NCI-H1930 (cell line): ENCODE measurements at places on chromosomes 12 and 14.
A peak's percentile ranks its signal among the peaks of the same experiment; 100 is the strongest.

DNA sequence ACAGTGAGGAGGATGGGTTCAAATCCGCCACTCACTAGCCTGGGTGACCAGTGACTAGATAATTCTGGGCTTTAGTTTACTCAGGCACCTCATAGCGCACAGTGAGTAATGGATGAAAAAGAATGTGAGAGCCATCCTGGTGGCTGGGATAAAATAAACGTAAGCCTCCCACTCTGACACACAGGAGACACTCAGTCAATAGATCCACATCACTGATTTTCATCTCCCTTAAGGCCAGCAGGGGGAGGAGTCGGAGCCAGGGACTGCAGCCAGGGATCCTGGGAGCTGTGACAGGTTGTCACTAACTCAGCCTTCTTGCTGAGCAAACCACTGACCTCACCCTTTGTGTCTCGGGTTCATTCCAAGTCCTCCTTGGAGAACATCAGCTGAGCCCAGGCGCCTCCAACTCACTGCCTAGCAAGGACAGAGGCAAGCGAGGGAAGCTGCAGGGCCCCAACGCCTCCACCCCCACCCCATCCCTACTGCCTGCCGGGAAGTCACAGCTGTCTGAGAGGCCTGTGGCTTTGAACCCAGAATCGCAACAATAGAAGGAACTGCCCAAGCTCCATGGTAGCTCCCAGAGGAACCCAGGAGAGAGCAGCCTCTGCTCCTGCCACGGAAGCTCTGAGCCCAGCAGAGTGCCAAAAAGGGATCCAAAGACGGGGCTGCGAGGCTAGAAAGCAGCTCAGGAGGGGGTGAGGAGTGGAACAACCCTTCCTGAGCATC lies 30.7 kb downstream of the PXN start:
- no peak for DNase-seq

DNA sequence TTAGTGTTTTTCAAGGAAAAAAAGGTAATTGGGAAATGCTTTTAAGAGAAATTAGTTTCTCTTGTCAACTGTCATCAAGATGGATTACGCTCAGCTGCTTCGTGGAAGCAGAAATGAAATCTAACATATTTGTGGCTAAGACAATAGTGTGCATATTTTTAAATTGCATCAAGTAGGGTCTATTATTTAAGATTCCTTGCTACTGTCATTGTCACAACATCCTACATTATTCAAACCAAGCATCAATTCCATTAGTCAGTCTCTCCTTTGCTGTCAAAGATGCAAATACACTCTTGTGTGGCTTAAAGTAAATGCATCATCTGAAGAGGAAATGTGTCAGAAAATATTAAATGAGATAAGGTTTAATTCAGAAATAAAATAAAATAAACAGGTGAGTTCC lies 1277.6 kb upstream of the SEL1L start:
- no peak for DNase-seq

DNA sequence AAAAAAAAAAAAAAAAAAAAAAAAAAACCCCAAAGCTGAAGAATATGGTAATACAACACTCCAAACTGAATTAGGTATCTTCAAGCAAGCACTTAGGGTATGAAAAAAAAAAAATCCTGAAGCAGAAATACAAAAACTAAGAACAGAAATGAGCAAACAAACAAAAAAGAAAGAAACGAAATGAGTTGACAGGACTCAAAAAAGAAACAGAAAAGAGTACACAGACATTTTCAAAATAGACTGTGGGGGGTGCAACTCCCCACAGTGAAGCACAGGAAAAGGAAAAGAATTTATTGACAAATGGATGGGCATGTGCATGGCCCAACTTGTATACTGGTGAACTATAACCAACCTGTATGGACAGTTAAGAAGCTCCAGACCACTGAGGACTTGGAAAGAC lies 24.6 kb downstream of the RPS6KA5 start:
- no peak for DNase-seq

- no peak for DNase-seq
Observed at GRCh38 chr14:20794644-20795369, 7.8 kb downstream of the RNASE1 start.

GRCh38 chr14:90803249-90803648 lies 13.0 kb downstream of the TTC7B start:
- DNase-seq = no peak

DNA sequence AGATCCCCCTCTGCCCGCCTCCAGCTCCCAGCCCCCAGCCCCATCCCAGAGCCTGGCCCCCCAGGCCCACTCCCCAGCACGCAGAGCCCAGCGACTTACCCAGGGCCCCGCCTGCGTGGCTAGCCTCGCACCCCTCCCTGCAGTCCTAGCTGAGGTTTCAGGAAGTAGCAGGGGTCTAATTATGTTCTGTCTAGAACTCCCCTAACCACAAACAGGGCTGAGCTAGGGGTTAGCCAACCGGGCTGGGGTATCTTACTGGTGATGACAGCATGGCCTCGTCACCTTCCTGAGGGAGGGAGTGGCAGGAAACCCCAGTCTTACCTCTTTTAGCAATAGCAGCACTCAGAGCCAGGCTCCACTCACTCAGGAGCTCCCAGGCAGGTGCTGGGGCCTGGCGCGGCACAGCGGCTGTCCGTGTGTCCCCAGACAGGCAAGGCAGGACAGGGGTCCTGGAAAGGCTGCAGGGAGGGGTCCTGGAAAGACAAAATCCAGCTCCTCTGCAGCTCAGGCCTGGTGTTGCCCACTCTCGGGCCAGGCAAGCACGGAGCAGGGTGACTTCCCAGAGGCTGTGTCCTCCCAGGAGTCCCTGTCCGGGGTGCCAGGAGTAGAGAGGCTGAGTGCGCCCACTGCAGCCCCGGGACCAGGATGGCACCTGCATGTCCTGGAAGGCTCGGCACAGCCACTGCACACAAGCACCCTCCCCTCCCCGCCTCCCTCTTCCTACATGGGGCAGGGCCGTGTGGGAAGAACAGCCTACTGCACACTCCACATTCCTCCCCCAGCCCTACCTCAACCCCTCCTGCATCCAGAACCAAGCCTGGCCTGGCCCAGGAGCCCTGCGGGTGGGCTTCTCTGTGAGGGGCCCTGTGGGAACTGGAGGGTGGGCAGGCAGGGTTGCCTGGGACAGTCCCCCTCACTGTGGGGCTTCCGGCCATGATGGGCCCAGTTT lies at the start of gene GPR132:
TSS of gene GPR132 (minus strand) at position 151 of the 949 bp plus-strand sequence. CDS start 10,010 bp downstream, outside the sequence.
- DNase-seq = no peak

DNA sequence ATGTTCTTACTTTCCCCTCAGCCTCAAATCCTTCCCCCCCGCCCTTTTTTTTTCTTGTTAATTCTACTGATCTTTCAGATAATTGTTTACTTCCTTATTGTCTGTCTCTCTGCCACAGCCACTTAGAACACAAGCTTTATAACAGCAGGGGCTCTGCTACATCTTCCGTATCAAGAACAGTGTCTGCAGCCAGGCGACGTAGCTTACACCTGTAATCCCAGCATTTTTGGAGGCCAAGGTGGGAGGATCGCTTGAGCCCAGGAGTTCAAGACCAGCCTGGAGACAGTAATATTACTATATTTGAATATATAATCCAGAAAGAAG lies 5.4 kb downstream of the SOS2 start:
- no peak for DNase-seq

- no peak for DNase-seq
Observed at GRCh38 chr12:31217356-31218130, 108.4 kb downstream of the SINHCAF start.

GRCh38 chr14:42629553-42629952 lies 1022.9 kb downstream of the LRFN5 start:
- no peak for DNase-seq

DNA sequence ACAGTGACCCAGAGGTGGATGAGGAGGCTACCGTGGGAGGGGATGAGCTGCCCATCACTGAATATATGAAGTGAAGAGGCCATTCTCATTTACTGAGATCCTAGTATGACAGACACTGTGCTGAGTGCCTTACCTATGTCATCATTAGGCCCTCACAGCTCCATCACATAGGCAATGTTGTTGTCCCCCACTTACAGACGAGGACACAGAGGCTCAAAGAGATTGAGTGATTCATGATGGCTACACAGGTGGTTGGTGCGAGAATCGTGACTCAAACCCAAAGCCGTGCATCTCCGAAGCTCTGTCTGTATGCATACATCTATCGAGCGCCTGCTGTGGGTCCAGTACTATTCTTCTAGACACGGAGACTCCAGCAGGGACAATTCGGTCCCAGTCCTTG lies 5.9 kb upstream of the CCDC197 start:
- no peak for DNase-seq

- DNase-seq = no peak
Observed at GRCh38 chr12:50353404-50353803, 43.0 kb downstream of the FAM186A start.

GRCh38 chr12:63821781-63822251 lies 22.7 kb upstream of the SRGAP1 start:
- DNase-seq = no peak

GRCh38 chr14:87013583-87013982 lies 979.4 kb downstream of the GALC start:
- DNase-seq = no peak

- DNase-seq = peak; percentile 84
Observed at GRCh38 chr14:80215756-80216581, 4.7 kb upstream of the DIO2 start.

GRCh38 chr12:132955094-132956010 lies 754 bp downstream of the ZNF605 start:
- peak; percentile 39 for DNase-seq

DNA sequence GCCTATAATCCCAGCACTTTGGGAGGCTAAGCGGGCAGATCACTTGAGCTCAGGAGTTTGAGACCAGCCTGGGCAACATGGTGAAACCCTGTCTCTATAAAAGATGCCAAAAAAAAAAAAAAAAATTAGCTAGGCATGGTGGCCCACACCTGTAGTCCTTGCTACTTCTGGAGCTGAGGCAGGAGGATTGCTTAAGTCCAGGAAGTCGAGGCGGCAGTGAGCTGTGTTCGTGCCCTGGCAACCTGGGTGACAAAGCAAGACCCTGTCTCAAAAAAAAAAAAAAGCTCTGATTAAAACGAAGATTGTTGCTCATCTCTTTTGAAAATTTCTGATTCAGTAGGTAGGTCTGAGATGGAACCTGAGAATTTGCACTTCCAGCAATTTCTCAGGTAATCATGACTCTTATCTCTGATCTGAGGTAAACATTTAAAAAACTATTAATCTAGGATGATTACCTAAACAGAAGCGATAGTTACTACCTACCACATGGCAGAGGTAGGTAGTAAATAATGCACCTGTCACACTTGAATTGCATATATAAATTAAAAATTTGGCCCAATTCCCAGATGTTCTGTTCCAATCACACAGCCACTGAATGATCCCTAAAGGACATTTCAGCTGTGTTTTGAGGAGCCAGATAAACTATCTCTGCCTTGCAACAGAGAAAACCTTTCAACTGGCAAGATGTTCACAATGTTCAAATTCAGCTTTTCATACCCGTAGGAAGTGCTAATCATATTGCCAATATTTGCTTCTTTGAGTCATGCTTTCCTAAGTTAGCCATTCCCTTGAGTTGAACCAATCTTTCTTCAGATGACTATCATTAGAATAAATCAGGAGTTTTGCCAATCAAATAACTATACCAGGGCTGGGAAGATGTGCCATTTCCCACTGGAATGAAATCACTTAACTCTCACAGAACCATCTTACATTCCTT lies 4.2 kb upstream of the TEP1 start:
- DNase-seq = no peak

- DNase-seq = no peak
Observed at GRCh38 chr14:93975791-93976476, 436 bp downstream of the ASB2 start.

DNA sequence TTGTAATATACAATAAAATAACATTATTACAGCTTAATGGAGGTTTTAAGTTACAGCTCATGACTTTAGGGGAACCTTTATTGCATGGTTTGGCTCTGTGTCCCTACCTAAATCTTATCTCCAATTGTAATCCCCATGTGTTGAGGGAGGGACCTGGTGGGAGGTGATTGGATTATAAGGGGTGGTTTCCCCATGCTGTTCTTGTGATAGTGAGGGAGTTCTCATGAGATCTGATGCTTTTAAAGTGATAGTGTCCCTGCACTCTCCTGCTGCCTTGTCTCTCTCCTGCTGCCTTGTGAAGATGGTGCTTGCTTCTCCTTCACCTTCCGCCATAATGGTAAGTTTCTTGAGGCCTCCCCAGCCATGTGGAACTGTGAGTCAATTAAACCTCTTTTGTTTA lies 132.1 kb upstream of the SYT1 start:
- DNase-seq = no peak
